ENCODE measurements at places on chromosomes 6 and 20. TPM values are rescaled to one million over a fixed set of nuclear protein-coding genes. Genes with fewer than 3 reads are reported as not detected.

- DNase-seq, result no peak
Measured at GRCh38 chr6:169160091-169160854, 93.4 kb downstream of the THBS2 start.

DNA sequence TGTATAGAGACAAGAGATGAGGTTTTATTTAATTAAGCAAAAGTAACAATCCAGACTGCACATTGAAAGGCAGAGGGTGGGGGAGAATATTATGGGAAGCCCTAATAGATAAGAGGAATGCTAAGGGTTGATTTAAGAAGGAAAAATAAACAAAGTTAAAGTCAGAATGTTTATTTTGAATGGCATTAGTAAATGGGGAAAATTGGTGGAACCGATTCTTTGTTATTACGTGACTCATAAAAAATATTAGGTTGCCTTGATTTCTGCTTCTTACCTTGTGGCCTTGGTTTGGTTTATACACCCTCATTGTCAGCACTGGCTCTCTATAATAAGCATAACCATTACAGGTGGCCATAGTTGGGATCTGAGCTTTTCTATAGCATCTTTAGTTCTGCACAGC is 674.8 kb upstream of the CITED2 start:
- DNase-seq, result no peak

DNA sequence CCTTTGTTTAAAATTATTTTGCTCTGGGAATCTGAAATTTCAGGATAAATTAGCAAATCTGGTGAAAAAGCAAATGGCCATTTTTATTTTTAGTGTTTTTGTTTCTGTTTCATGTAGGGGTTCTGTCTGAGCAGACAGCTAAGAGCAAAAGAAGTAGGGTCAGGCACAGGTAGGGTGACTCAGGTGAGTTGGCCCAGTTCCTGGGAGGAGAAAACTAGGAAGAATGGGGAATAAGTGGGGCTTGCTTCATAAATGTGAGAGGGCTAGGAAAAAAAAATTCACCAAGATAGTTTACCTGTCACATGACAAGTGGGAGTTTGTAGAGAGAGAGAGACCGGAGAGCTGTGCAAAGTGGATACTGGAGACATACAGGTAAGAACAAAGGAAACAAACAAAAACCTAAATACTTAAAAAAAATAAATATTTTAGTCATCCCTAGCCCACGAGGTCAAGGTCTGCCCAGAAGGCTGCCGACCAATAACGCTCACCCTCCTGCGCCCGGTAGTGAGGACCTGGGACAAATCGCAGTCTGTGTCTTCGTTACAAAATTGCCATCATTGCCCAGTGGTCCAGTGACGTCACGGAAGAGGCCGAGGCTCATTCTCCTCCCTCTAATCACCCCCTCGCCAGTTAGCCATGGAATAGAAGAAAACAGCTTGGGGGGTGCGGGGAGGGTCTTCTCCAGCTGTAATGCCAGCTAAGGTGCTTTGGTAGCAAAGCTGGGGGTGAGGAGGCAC is 2.3 kb downstream of the THBD start:
- no peak for DNase-seq

- DNase-seq, result no peak
Measured at GRCh38 chr6:15363523-15364400, 117.9 kb downstream of the JARID2 start.

- DNase-seq, result no peak
Measured at GRCh38 chr20:36806049-36806448, 32.5 kb upstream of the DSN1 start.

DNA sequence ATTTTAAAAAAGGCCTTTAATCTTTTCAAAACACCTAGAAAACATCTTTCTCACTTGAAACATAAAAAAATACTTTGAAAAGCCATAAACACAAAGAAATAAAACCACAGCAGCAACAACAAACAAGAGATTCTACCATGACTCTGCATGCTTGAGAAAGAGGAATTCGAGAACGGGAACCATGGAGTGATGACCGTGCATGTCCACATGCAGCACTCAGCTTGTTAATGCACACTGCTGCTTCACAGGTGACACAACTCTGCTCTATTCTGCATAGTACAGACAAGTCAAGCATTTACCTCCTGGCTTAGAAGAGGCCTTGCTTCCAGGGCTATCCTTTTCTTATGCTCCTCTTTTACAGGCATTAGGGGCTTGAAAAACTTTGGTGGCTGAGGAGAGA is 64.9 kb upstream of the NUP153 start:
- no peak for DNase-seq

DNA sequence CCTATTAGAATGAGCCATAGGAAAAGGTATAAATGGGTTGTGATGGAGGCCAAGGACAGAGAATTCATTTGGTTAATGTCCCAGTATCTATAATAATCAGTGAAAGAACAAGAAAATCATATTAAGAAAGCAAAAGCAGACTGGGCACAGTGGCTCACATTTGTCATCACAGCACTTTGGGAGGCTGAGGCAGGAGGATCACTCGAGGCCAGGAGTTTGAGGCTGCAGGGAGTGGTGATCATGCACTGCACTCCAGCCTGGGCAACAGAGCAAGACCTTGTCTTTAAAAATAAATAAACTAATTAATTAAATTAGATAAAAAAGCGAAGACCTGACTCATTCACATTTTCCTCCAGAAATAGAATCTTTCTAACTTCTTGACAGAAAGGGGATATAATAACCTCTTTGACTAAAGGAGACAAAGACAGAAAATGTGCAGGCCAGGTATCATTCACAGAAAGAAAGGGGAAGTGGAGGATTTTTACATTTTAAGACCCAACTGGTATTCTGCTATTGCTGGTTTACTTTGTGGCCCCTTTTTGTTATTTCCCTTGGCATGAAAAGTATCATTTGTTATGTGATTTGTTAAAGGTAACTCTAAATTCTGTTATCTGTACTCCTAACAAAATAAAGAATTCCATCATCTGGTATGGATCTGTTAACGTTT is 31.9 kb upstream of the MAPK13 start:
- no peak for DNase-seq

- no peak for DNase-seq
Measured at GRCh38 chr20:10129749-10130148, 88.9 kb upstream of the SNAP25 start.

GRCh38 chr6:35470663-35471120 is 2.5 kb downstream of the RPL10A start:
- DNase-seq, result no peak

DNA sequence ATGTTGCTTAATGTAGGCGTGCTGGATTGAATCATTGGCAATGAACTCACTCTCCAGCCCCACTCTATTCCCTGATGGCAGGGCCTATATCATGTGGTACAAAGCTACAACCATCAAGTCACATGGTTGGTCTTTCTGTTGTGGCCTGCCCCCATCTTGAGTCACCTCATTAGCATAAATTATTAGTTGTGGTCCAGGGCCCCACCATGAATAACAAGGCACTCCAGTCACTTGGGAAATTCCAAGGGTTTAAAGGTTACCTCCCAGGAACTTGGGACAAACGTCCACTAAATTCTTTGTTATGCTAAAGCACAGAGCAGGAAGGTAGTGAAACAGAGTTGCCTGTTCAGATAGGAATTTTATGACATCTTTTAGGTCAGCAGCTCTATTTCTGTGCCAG is 193.7 kb downstream of the SLC35F1 start:
- DNase-seq, result no peak

DNA sequence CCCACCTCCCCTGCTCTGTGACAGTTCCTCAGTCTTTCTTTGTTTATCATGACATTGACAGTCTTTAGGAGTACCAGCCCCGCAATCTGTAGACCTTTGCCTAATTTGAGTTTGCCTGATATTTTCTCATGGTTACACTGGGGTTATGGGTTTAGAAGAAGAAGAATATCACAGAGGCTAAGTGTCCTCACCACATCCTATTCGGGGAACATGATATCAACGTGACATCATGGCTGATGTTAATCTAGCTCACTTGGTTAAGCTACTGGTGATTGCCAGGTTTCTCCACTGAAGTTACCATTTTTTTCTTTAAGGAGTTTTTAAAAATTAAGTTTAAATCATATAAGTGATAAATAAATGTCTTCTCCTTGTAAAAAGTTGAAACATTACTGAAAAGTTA is 127.5 kb downstream of the CEP57L1 start:
- no peak for DNase-seq

DNA sequence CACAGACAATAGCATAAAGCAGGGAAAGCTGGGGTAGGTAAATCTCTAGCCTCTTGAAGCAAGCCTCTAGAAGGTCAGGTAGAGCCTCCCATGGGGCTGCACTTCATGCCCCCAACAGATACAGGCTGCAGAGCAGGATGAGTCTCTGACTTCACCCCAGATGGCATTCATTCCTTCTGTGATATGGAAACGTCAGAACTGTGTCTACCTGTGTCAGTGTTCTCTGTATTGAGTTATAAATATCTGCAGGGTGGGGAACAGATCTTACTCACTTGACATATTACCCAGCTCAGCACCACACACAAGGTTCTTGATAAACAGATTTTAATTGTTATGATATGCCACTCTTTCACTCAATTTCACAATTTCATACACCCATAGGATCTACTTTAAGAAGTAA is 2.1 kb downstream of the LGSN start:
- no peak for DNase-seq

DNA sequence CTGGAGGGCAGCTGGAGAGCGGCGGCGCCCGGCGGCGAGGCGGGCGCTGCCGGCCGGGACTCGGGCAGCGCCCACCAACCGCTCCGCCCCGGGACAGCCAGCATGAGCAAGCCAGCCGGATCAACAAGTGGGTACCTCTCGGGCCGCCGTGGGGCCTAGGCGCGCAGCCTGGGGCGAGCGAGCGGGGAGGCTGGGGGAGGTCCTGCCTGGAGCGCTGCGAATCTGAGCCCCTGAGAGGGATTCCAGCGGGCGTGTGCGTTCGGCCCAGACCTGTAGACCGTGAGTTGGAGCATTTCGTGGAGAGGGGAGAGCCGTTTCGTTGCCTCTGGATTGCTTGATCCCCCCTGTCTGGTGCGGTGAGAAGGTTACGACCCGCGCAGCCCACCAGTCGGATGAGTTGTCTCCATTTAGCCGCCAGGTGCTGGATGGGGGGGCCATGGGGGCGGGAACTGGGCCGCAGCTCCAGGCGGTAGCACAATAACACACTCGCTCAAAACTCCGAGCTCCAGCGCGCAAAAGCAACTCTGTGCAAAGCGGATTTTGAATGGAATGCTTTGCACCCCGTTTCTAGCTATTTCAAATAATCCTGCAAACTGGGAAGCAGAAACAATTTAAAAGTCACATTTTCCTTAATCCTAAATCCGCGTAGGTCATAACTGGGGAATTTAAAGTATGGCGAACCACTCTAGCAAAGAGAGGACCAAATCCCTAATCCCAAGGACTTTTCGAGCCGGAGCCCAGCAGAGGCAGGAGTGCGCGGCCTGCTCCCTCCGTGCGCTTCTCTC is 1.0 kb downstream of the NR2E1 start:
- no peak for DNase-seq

- no peak for DNase-seq
Measured at GRCh38 chr20:60300374-60300773, 342.2 kb downstream of the CDH26 start.

DNA sequence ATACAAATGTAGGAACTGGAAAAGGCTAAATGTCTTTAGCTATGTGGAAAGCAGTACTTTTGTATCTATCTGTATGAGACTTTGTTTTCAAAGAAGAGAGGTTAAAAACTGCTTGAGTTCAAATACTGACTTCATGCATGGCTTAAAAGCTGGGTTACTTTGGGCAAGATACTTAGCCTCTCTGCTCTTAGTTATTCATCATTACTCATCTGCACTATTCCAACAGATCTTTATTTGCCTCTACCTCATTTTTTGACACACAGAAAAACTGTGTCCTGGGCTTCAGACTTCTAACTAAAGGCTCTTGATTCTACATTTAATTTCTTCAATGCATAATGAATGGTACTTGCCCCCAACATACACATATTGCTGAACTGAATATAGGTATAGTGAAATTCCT is 114.8 kb downstream of the DST start:
- DNase-seq, result no peak

DNA sequence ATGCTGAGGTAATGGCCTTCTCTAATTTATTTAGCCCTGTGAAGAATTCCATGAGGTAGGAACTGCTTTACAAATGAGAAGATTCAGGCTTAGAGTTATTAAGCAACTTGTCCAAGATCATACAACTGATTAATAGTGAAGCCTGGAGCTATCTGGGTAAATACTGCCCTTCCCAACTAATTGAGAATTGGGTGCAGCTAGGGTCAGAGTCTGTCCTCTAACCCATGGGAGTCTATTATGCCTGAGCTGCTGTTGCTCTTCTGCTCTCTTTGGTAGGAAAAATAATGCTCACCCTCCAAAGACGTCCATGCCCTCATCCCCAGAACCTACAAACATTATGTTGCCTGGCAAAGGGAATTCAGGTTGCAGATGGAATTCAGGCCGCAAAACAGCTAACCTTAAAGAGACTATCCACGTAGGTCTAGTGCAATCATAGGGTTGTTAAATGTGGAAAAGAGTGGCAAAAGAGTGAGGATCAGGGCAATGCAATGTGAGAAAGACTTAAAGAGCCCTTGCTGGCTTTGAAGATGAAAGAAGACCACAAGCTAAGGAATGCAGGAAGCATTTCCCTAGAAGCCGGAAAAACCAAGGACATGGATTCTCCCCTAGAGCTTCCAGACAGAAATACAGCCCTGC is 90.1 kb downstream of the SPTLC3 start:
- DNase-seq, result no peak

DNA sequence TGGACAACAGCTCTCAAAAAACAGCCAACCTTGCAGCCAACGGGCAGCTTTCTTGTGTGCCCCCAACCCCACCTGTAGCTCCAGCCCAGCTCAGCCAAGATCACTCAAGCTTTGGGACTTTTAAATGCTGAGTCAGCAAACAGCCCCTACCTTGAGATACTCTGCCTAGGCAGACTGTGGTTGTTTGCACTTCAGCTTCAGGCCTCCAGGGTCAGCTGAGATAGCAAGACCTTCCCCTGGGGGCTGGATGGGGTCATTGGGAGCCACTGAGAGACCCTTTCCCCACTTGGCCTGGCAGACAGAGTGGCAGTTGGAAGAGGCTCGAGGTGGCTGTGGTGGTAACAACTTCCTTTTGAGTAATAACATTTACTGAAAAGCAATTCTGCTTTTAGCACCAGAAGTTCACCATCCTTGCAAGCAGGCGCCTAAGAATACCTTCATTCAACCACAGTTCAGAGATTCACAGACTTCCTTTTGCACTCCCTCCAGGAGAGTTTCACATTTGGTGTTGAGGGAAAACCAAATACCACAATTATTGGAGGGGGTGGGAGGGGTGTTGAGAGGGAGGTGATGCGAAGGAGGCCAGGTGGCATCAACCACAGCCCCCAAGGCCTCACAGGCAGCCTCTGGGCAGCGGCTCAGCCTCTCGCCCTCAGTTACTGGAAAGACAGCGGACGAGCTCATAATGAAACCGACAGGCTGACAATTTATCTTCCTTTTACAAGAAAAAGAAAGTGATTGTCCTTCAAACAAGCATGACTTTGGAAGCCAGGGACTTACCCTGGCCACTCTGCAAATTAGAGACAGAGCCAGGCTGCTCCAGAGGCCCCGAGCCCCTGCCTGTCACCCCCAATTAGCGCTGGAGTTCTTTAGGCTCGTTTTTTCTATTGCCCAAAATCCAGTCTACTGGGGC is 148.1 kb downstream of the CEBPB start:
- DNase-seq, result no peak

Gene TCP11
- total RNA-seq, result 0.18 TPM

Gene GSTA3
- total RNA-seq, result not detected

Gene LINC00237
- not detected for total RNA-seq

Gene FAM184A
- 0.26 TPM for total RNA-seq

Gene MAS1
- total RNA-seq, result not detected

Gene RSPH9
- 0.40 TPM for total RNA-seq

Gene TBC1D7
- total RNA-seq, result 21.1 TPM

Gene VPS52
- total RNA-seq, result 32.1 TPM

Gene HAO1
- total RNA-seq, result 0.07 TPM

Gene GFRA4
- not detected for total RNA-seq

Gene FAM209A
- not detected for total RNA-seq

Gene PRRT1
- not detected for total RNA-seq

Gene TGM3
- not detected for total RNA-seq

Gene NKAIN2
- not detected for total RNA-seq

Gene ZFP64
- total RNA-seq, result 22.0 TPM

Gene IYD
- 0.07 TPM for total RNA-seq

Measured in pulmonary artery endothelial cell (primary cell).